GM06990 (cell line): ENCODE measurements at places on chromosomes 6 and 20.

- DNase-seq, result peak; percentile 51
These were observed 5.1 kb downstream of the RREB1 start for GRCh38 chr6:7112741-7113313.

- DNase-seq, result no peak
These were observed 12.7 kb downstream of the SPDEF start for GRCh38 chr6:34543421-34543820.

GRCh38 chr6:82396964-82397751 lies 33.5 kb downstream of the TPBG start:
- DNase-seq, result peak; percentile 39

- no peak for DNase-seq
These were observed 33.3 kb upstream of the SASH1 start for GRCh38 chr6:148309301-148309700.

GRCh38 chr6:88761237-88762031 lies 202.0 kb downstream of the RNGTT start:
- peak; percentile 65 for DNase-seq

GRCh38 chr6:125968493-125968892 lies 11.9 kb downstream of the HINT3 start:
- no peak for DNase-seq

GRCh38 chr20:63182946-63183415 lies 33.0 kb downstream of the YTHDF1 start:
- no peak for DNase-seq

DNA sequence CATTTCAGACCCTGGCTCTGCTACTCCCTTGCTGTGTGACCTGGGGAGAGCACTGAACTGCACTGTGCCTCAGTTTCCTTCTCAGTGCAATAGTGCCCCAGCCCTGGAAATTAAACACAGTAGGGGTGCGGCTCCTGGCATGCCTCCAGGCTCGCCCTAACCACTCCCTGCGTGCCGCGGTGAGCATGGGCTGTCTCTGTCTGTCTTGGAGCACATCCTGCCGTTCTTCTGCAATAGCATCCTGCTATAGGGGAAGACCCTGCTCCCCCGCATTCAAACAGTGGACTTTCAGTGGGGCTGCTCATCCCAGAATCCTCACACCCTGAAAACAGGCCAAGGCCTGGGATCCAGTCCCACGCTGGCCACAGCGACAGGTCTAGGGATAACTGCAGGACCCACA lies 129.5 kb downstream of the FOXC1 start:
- DNase-seq, result no peak

DNA sequence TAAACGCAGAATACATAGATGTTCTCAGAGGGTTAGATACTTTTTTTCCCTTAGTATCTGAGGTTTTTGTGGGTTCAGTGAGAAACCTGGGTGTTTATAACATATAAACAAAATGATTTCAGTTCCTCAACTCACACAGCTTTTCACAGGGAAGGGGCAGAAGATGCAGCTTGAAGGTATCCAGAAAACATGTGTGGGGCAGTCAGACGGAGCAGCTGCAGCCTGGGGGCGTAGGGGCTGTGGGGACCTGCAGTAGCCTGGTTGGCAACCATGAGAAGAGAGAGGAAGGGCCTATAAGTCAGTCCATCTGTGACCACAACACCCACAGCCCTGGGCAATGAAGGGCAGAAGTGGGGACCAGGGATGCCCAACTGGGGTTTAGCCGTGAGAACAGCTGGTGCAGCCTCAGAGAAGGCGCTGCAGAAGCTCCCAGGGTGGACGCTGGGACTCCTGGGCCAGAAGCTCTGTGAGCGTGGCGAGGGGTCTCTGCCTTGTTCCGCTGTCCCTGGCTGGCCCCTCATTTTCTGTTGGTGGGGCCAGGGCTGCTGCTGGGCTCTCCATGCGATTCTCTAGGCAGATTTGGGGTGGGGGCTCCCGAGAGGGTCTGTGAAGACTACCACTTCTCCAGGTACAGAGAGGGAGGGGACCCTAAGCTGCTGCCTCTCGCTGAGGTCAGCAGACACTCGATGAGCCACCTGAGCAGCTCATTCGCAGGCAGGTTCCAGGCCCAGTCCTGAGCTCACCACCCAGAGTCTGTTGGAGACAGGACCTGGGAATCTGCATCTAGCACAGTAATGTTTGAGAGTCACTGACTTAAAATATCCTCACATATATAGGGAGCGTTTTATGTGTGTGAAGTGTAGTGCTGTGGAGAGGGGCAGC lies 181.2 kb downstream of the ZDHHC14 start:
- DNase-seq, result peak; percentile 88

- no peak for DNase-seq
These were observed 49.9 kb upstream of the ADGRF1 start for GRCh38 chr6:47091886-47092668.

- peak; percentile 76 for DNase-seq
These were observed 580 bp downstream of the NXT1 start for GRCh38 chr20:23350904-23351838.

- DNase-seq, result no peak
These were observed 95.9 kb downstream of the CDKAL1 start for GRCh38 chr6:20630136-20630535.

DNA sequence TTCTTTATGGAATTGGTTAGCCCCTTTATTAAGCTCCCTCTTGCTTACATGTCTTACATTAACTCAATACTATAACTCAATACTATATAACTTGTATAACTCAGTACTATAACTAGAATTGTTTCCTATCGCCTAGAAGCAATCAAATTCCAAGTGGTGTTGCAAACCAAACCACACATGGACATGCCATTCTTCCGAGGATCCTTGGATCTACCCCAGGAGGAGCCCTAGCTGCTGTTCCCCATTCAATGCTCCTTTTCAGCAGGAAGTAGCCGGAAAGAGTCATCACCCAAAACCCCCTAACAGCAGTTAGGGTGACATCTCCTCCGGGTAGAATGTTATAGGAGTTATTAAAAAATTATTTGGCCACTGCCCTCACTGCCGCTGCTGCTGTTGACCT lies 40.5 kb downstream of the PLN start:
- DNase-seq, result no peak

GRCh38 chr20:34199183-34199582 lies 42.0 kb upstream of the ASIP start:
- DNase-seq, result no peak

DNA sequence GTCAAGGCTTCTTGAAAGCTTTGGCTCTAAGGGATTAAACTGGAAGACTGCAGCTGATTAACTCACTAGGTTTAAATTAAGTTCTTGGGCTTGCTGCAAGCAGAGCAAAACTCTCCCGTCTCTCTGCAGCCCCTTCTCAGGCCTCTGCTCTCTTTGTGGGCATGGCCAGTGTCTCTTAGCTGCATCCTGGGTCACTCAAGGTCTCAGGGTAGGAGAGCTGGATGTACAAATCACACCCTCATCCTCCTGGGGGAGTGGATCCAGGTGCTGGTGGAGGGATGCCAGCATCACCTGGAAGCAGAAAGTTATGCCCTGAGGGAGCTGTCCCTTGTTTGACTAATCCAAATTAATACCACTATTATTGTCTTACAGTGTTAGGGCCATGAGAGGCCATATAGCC lies 35.8 kb downstream of the GCM1 start:
- no peak for DNase-seq

- no peak for DNase-seq
These were observed 8.7 kb downstream of the CDS2 start for GRCh38 chr20:5135363-5136012.

- DNase-seq, result no peak
These were observed 10.2 kb downstream of the RPRD1B start for GRCh38 chr20:38043512-38044300.

DNA sequence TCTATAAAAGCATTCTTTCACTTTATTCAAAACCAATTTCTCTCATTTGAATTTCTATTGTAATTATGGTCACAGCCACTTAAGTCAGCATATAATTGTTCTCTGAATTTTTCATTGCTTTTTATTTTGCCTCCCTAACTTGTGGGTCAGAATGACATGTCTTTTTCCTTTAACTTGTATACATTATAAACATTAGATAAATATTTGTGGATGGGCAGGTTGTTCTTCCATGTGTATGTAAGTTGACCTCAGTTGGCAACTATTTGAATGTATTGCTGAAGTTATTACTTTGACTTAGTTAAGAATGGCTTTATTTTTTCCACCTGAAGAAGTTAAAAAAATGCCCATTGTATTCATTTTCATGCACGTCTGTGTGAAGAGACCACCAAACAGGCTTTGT lies 83.0 kb upstream of the MAP3K7 start:
- no peak for DNase-seq
